ENCODE measurements at places on chromosomes 11 and 22.

DNA sequence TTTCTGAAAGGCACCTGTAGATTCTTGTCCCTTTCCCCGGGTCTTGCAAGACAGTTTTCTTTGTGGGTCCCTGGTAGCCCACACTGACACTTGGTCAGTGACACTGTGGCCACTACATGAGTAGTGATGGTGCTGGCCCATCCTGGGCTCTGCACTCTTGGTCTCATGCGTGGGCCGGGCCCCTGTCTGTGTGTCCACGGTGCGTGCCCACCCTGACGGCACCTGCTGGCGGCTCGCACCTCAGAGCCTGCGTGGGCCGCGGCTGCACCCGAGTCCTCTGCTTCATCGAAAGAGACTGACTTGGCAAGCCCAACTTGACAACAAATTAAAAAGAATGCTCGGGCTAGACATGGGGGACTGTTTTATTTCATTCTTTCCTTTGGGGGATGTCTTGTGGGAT lies 37.5 kb downstream of the ADAMTS15 start:
- DNase-seq = no peak

GRCh38 chr22:37018815-37019308 lies 385 bp downstream of the TST start:
- DNase-seq = no peak

GRCh38 chr11:130609121-130610035 lies 160.9 kb downstream of the ADAMTS15 start:
- no peak for DNase-seq

GRCh38 chr22:40300316-40300715 lies 46.0 kb upstream of the ADSL start:
- no peak for DNase-seq

- no peak for DNase-seq
These were observed 1421.2 kb upstream of the RAG2 start for GRCh38 chr11:38019072-38019775.

- DNase-seq = no peak
These were observed 76.0 kb upstream of the GRK3 start for GRCh38 chr22:25488244-25489020.

- no peak for DNase-seq
These were observed 14.0 kb downstream of the ASCL2 start for GRCh38 chr11:2256293-2256913.

DNA sequence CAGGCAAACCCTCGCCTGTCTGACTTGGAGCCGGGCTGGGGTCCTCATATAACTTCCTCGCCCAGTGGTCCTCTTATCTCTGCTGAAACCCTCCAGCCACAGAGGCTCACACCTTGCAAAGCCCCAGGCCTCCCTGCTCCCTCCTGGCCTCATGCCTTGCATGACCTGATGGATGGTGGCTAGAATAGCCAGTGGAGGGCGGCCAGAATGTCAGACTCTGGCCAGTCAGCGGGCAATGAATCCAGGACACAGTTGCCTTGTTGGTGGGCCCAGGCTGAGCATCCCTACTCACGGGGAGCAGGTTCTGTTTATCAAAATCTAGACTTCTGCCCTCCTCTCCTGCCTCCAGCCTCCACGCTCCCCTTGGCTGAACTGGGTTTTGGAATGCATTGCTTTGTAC lies 69.1 kb upstream of the WNT11 start:
- DNase-seq = no peak

DNA sequence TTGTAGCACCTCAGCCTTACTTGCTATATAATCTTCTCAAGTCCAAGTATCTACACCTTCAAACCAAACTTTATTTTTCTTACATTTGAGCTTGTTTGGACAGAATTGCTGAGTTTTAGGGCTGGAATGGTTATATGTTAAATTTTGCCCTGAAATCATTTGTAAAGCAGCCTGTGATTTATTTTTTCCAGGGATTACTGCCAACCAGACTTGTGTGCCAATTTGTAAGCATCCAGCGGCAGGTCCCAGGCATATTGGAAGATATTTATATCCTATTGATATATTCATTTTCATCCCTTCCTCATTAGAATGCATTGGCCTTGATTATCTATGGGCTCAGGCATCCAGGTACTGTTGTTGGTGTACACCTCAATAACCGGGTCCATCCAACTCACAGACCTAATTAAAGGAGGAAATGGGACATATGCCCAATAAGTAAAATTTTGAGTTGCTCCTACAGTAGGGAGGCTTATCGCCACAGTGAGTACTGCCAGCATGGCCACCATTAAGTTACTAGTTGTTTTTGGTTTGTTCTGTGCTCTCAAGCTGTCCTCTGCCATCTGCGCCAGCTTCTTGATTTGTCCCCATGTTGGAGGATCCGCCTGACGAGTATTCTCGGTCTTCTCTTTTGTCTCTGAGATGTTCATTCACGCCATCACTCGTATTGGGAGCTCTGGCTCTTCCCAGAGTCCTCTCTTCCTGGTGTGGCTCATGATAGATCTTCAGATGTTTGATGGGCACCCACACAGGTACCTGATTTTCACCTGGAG lies 9.8 kb upstream of the DNAJB13 start:
- no peak for DNase-seq

GRCh38 chr11:119433358-119433725 lies 10.4 kb upstream of the THY1 start:
- no peak for DNase-seq

DNA sequence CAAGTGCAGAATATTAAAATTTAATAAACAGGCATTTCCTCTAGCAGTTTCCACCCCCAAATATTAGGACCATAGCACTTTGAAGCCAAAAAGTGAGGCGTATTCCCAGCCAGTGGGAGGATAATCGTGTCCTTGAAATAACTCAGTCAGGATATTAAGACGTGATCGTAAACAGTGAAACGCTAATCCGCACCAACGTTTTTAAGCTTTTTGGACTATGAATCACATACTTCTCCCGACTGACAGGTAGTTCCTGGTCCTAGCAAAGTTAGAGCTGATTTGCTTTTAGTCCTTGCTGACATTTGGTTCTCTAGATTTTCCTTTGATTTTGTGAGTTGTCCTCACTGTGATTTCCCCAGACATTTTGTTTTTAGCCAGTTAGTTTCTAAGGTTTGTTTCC lies 197.1 kb upstream of the ARHGAP20 start:
- no peak for DNase-seq

Data from NCI-H1694 (cell line).